ENCODE measurements at places on chromosomes 1 and 21.

DNA sequence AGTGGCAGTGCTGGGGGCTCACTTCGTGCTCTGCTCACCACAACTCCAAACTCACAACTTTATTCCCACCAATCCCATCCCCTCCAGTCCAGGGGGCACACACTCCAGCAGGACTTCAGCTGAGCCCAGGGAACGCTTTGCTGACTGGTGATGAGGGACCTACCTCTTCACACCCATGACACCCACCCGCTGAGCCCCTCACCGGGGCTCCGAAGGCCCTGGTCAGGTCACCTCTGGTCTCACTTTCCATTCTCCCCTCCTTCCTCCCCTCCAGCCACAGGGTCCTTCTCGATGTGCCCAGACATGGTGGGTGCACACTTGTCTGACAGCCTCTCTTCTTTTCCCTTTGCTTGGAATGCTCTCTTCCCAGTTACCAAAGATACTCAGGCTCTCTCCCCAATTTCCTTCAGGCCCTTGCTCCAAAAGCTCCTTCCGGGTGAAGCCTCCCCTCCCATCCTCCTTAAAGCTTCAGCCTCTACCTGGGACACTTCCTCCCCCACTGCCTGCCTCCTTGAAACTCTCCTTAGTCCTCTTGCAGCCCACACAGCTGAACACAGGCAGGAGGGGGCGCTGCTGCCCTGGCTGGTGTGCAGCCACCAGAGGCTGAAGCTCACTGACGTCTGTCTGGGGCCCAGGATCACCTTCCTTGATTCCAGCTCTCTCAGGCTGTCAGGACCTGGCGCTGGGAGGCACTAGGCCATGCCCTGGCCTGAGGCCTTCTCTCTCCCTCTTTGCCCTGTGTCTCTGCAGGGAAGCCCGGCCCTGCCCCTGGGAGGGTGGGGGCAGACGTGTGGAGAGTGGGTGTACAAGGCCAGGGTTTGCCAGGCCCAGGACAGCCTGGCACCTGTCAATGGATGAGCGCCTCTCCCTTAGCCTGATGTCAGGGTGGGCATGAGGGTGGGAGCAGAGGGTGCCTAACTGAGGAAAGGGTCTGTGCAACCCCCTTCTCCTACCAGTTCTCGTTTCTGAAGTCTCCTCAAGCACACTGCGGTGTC, 1.6 kb downstream of the KCNE1 start:
- DNase-seq: no peak

GRCh38 chr1:107169615-107170014, 28.8 kb downstream of the NTNG1 start:
- DNase-seq: no peak

GRCh38 chr21:31898933-31899630, 26.3 kb downstream of the HUNK start:
- DNase-seq: no peak

DNA sequence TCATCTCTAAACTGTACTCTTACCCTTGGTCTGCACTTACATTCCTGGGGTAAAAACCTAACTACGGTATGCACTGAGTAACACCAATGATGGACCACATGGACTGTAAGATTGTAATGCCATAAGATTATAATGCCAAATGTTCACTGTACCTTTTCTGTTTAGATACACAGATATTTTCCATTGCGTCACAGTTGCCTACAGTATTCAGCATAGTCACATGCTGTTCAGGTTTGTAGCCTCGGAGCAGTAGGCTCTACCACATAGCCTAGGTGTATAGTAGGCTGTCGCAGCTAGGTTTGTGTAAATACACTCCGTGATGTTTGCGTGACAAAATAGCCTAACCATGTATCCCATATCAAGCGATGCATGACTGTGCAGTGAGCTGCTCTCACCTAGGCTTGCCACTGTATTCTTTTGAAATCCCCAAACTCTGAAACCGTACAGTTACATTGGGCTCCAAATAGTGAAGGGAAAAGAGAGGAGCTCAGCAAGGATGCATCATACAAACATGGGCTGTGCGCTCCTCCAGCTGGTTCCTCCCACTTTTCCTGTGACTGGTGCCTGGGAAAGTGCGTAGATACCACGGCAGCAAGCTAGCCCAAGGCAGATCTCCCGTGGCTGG, 35.2 kb downstream of the CFAP57 start:
- DNase-seq: no peak
